ENCODE measurements at places on chromosomes 7 and 10.

DNA sequence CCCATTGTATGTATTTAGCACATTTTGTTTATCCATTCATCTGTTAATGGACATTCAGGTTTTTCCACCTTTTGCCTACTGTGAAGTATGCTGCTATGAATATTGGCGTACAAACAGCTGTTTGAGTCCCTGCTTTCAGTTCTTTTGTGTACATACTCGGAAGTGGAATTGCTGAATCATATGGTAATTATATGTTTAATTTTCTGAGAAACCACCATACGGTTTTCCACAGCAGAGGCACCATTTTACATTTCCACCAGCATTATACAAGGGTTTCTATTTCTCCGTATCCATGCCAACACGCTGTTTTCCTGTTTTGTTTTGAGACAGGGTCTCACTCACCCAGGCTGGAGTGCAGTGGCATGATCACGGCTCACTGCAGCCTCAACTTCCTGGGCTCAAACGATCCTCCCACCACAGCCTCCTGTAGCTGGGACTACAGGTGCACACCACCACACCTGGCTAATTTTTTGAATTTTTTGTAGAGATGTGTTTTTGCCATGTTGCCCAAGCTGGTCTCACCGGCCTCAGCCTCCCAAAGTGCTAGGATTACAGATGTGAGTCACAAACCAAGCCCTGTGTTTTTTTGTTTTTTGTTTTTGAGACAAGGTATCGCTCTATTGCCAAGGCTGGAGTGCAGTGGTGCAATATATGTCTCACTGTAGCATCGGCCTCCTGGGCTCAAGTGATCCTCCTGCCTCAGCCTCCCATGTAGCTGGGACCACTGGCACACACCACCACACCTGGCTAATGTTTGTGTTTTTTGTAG is 22.1 kb upstream of the FBXW4 start:
- no peak for DNase-seq

GRCh38 chr7:157425137-157425731 is 88.4 kb downstream of the DNAJB6 start:
- DNase-seq: no peak

GRCh38 chr7:24384362-24385030 is 100.5 kb downstream of the NPY start:
- DNase-seq: no peak

DNA sequence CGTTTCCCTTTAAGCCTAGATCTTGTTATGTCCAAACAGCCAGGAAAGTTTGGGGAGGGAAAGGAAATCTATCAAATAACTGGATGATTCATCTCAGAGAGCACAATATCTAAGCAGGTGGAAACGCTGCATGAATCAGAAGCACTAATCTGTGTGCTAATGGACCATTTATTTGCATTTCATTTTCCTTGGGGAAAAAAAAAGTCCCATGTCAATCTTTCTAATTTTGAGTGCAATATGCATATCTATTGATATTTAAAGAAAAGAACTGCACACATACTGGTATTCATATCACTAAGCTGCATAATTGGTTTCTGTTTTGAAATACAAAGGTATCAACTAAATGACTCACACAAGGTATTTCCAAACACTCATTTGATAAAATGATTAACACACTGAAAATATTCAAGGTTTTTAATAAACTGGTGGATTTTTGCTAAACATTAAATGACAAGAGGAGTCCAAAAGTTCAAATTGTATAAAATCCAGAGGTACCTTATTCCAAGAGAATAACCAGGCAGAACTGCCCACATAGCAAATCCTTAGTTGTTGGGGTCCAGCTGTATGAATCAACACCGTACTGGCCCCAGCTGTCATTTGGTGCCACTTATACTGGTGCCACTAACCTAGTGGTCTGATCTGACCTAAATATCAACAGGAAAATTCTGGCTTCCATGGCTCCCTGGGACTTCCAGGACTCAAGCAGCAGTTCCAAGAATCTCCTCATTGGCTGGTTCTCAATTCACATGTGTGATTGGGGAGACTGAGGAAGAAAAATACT is 122.2 kb upstream of the SP4 start:
- DNase-seq: no peak

DNA sequence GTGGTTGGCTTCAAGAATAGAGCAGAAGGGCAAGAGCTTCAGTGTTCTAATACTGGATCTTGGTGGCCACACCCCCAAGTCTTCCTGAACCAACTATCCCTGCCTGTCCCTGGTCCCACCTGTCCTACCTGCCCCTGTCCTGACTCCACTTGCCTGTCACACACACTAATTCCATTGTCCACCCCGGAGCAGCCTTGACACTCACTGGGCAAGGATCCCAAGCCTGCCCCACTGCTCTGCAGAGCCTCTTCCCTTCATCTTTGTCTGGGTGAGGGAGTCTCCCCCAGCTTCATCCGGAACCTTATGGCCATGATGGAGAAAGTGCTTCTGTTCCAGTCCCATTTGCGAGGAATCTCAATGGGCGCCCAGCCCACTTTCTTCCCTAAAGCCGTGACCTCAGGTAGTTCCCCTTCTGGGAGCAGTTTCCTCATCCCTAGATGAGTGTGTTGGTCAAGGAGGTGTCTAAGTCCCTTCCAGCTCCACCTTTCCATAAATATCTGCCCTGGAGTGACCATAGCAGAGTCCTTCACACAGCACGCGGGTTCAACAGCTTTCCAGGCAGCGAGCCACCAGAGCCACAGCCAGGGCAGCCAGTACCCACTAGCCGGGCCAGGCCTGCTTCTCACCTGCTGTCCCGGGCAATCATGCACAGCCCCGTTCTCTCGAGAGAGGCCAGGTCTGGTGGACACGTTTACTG is 61.5 kb downstream of the VIPR2 start:
- no peak for DNase-seq

- no peak for DNase-seq
Measured at GRCh38 chr7:96827701-96828100, 118.1 kb upstream of the SEM1 start.

Data from activated naive CD4-positive, alpha-beta T cell treated with anti-CD3 and anti-CD28 coated beads, Interleukin-2, amount 50 U/mL, for 16 hours (primary cell).